ENCODE measurements at places on chromosomes 4 and X.

GRCh38 chr4:145773581-145774234, 93.8 kb downstream of the C4orf51 start:
- DNase-seq = no peak

- DNase-seq = no peak
Observed at GRCh38 chr4:7463566-7464258, 29.0 kb upstream of the PSAPL1 start.

DNA sequence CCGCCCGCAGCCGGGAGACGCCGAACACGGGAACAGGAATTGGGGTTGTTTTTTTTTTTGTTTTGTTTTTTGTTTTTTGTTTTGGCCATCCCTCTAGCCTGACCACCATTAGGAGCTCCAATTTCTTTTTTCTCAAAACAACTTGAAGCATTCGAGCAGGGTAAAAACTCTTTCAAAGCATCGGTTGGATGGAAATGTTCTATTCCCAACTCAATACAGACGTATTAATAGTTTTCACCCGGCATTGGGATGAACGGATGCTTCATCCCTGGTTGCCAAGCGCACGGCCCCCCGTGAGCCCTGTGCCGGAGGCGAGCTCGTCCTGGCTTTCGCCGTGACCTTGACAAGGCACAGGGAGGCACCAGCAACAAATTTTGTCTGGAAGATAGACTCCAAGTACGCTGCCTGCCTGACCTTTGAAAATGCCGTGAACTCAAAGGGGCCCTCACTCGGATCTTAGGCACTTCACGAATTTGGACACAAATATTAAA, 352 bp upstream of the MAP3K15 start:
- no peak for DNase-seq

DNA sequence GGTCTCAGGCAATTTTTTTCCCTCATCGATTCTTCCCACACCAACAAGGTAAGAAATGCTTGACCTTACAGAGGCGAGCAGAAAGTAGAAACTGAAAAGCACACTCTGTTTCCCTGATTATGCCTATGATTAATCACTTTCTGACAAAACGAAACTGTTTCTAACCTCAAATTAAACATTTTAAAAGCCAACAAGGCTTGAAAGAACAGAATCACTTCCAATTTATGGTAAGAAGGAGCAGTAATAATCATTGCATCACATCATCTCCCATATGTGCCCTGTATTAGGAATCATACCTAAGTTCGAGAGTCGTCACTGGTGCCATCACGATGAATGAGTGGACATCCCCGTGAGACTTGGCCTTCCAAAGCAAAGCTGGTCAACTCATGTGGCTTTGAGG, 12.5 kb upstream of the CXCL13 start:
- DNase-seq = no peak

- peak; percentile 12 for DNase-seq
Observed at GRCh38 chr4:77599378-77599777, 6.2 kb upstream of the CXCL13 start.

- no peak for DNase-seq
Observed at GRCh38 chr4:184705692-184706091, 28.2 kb downstream of the CENPU start.
